ENCODE measurements at places on chromosomes 6 and 20.

GRCh38 chr6:168999392-168999791 is 254.3 kb downstream of the THBS2 start:
- no peak for DNase-seq

GRCh38 chr20:32204205-32205109 is 3.1 kb downstream of the PLAGL2 start:
- peak; percentile 68 for DNase-seq

GRCh38 chr6:1387876-1388629 is 1.3 kb upstream of the FOXF2 start:
- DNase-seq: no peak

DNA sequence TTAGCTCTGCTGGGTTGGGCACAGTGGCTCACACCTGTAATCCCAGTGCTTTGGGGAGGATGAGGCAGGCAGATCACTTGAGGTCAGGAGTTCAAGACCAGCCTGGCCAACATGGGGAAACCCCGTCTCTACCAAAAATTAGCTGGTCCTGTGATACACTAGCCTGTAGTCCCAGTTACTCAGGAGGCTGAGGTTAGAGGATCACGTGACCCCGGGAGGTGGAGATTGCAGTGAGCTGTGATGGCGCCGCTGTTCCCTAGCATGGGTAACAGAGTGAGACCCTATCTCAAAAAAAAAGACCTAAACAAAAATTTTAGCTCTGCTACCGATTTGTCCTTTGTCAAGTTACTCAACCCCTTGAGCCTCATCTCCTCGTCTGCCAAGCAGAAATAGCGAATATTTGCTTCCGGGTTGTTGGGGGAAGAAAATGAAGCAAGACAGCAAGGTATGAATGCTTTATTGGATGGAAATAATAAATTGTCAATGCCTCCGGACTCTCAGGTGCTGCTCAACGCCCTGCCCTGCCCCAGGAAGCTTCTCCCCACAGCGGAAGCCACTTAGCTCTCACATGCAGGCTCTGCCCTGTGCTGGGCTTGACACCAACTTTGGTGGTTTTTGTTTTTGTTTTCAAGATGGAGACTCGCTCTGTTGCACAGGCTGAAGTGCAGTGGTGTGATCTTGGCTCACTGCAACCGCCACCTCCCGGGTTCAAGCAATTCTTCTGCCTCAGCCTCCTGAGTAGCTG is 24.9 kb upstream of the ITCH start:
- DNase-seq: no peak

DNA sequence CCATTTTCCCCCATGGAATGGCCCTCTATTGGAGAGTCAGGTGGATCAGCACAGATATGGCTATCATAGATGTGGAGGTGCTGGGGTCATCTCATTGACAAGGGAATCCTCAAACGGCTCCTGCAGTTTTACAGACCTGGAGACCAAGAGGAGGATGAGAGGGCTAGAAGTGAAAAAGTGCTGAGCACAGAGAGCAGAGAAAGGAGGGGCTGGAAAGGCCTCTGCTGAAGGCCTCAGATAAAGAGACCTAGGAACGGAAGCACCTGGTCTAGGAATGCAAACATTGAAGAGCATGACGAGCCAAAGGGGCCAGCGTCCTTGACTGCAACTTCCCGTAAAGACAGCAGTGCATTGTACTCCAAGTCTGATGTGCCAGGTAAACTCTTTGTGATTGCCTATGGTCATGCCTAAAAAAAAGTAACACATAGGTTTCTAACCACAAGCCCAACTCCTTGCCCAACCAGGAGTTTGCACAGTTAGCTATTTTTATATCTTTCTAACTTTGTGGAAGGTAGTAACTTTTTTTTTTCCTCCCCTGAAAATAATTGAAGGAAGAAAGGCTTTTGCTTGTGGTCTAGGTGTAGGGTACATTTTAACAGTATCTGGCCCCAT is 15.2 kb downstream of the RSPH4A start:
- no peak for DNase-seq

- no peak for DNase-seq
These were observed 193.7 kb upstream of the PROKR2 start for GRCh38 chr20:5510446-5510845.

DNA sequence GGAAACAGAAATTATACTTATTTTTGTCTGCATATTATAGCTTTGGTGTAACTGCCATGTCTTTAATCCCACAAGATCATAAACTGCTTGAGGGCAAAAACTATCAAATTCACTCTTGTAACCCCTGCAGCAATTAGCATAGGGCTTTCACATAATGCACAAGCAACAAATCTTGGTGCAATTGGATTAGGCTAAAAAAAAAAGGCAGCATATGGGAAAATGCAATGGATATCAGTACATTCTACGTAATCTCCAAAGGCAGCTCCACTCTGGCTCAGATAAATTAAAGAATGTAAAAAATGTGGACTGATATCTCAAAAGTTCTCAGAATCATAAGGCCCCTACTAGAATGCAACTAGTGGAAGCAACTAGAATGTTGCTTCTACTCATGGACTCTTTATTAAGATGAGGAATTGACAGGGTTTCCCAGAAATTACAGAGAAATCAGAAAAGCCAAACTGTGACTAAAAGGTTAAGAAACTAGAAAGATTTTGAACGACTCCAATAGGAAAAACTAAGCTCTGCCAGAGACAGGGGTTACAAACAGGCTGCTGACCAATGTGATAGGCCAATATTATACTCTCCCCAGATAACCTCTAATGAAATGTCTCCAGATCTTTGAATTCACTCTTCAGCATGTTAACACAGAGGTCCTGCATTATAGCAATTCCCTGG is 55.0 kb downstream of the FILIP1 start:
- no peak for DNase-seq

Data from activated T-cell treated with anti-CD3 and anti-CD28 coated beads for 48 hours (primary cell).